GM23338 (cell line): ENCODE measurements at places on chromosomes 3 and 15.

- no peak for DNase-seq
Observed at GRCh38 chr3:133464573-133464972, 64.7 kb downstream of the BFSP2 start.

GRCh38 chr3:123524981-123525380, 59.9 kb downstream of the HACD2 start:
- DNase-seq: no peak

GRCh38 chr3:44654039-44654438, 5.5 kb downstream of the ZNF35 start:
- DNase-seq: no peak

DNA sequence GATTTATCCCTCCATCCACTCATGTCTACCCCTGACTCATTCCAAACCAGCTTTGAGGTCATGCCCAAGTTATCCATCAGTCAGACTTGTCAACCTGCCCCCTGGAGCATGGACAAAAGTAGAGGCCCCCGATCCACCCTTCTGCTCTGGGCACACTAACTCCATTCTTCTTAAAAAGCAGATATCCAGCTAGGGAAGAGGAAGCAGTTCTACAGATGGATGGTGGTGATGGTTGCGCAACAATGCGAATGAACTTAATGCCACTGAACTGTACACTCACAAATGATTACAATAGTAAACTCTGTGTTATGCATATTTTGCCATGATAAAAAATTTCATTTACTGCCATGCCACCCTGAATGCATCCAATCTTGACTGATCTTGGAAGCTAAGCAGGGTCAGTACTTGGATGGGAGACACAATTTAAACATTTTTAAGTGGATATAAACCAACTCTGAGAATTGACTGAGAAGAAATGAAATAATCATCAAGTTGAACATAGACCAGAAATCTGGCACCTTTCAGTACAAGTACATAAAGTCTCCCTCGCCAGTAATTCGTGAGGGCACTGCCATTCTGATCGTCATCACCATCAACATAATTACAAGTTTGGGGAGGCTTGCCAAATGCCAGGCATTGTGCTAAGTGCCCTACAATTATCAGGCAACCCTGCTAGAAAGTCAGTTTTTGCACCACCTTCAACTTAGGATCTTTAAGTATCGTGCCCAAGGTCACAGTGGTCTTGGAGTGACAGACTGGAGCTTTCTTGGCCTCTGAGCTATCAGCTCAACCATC, 124.8 kb downstream of the ATP10A start:
- DNase-seq: no peak

GRCh38 chr3:47323431-47324277, 40.9 kb downstream of the KLHL18 start:
- no peak for DNase-seq

GRCh38 chr15:96320703-96321638, 9.5 kb upstream of the NR2F2 start:
- DNase-seq: peak; percentile 69

DNA sequence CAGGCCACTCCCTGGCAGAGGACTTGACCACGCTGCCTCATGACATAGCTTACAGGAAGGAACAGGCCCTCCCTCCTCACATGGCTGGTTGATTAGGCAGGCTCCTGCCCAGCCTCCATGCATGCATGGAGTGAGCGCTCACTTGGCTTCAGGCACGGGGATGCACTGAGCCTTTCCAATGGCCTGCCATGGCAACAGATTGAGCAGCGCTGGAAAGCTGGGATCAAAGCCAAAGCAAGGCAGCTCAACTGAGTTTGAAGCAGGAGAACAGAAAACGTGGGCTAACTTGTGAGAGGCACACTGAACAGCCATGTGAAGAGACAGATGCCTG, 5.9 kb upstream of the GRAMD2A start:
- DNase-seq: no peak
